ENCODE measurements at places on chromosomes 4 and X.

GRCh38 chr4:169251291-169252235, 19.2 kb downstream of the SH3RF1 start:
- DNase-seq: peak; percentile 62

- DNase-seq: peak; percentile 58
These were observed 14.5 kb upstream of the TXLNG start for GRCh38 chrX:16771483-16772398.

GRCh38 chrX:19956923-19957322, 33.9 kb downstream of the BCLAF3 start:
- DNase-seq: no peak

DNA sequence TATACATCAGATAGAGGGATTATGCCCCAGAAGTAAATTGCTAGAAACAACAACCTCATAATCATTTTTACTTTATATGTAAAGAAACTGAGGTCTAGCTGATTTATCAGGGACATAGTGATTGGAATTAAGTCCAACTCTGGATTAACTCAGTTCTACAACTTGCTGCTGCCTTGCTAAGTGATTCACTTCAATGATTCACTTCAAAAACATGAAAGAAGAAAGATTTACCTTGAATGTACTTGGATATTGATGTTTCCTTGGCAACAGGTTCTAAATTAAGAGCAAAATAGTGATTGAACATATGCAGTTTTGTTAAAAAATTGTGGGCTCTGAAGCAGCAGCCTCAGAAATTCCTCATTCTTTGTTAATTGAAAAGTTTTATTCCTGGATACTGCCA, 99.8 kb upstream of the H2AZ1 start:
- DNase-seq: no peak

- DNase-seq: peak; percentile 94
These were observed 30.4 kb downstream of the NHS start for GRCh38 chrX:17405225-17405969.

- peak; percentile 73 for DNase-seq
These were observed 9.9 kb downstream of the TACC3 start for GRCh38 chr4:1731180-1731579.

GRCh38 chr4:143473334-143474126, 40.0 kb upstream of the SMARCA5 start:
- no peak for DNase-seq

DNA sequence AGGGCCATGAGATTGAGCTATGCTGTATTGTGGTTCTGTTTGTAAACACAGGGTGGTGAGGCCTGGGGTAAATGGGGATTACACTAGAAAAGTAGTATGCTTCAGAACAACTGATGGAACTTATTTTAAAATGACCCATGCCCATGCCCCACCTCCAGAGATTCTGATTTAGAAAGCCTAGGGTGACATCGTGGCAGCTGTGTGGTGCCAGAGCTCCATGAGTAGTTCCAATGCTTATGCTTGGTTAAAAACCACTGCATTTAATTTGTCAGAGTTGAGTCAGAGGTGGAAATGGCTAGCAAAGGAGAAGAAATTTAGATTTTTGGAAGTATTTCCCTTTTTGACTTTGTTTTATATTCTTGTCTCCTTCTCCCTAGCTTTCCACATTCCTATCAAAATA, 63.4 kb upstream of the PDE5A start:
- DNase-seq: no peak

GRCh38 chr4:56627985-56628384, 53.1 kb downstream of the HOPX start:
- no peak for DNase-seq

DNA sequence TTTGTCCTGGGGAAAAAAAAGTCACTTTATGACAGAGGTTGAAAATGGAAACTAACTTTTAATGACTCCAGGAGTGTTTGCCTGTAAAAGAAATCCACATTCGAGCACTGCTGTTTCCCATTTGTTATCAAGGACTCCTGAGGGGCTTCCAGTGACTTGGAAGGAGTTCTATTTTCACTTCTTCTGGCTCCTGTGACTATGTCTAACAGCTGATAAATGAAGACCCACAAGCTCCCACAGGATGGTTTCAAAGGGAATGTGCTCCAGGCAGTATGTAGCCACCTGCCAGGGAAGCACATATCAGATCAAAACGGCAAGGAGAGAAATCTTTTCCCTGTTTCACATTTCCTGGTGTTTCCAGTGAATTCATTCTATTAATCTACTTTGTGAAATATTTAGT, 159.8 kb upstream of the FAM241A start:
- DNase-seq: no peak

GRCh38 chr4:14671146-14671545, 331.1 kb upstream of the CPEB2 start:
- DNase-seq: no peak

GRCh38 chr4:129231945-129232588, 136.1 kb downstream of the C4orf33 start:
- DNase-seq: no peak

- DNase-seq: no peak
These were observed 57.4 kb downstream of the PSAPL1 start for GRCh38 chr4:7377223-7377865.

- DNase-seq: no peak
These were observed 60.7 kb upstream of the S100G start for GRCh38 chrX:16589211-16589610.

- no peak for DNase-seq
These were observed 155.6 kb downstream of the ARX start for GRCh38 chrX:24860140-24860539.

DNA sequence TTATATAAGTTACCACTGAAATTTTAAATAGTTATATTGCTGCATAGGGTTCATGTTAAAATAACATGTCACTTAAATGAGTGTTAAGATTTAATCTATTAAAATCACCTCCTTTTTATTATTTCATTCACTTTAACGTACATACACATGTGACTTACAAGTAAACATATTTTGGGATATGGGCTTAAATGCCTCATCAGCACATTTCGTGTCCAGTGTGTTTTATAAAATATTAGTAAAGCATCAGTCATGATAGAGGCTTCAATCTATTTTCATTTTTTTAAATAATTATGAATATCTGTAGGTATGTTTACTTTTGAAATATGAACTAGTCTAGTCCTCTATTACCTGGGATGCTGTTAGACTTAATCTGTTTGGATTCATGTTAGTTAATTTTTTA, 143.6 kb downstream of the NPNT start:
- DNase-seq: no peak

- peak; percentile 56 for DNase-seq
These were observed 2.6 kb upstream of the ZNF674 start for GRCh38 chrX:46547857-46548256.

- peak; percentile 46 for DNase-seq
These were observed 180.7 kb downstream of the GASK1B start for GRCh38 chr4:157992038-157992705.

- DNase-seq: no peak
These were observed 165.6 kb downstream of the FRAS1 start for GRCh38 chr4:78222575-78223186.
